ENCODE measurements at places on chromosomes 3 and 15.

- no peak for DNase-seq
These were observed 115.4 kb upstream of the PRICKLE2 start for GRCh38 chr3:64340641-64341101.

DNA sequence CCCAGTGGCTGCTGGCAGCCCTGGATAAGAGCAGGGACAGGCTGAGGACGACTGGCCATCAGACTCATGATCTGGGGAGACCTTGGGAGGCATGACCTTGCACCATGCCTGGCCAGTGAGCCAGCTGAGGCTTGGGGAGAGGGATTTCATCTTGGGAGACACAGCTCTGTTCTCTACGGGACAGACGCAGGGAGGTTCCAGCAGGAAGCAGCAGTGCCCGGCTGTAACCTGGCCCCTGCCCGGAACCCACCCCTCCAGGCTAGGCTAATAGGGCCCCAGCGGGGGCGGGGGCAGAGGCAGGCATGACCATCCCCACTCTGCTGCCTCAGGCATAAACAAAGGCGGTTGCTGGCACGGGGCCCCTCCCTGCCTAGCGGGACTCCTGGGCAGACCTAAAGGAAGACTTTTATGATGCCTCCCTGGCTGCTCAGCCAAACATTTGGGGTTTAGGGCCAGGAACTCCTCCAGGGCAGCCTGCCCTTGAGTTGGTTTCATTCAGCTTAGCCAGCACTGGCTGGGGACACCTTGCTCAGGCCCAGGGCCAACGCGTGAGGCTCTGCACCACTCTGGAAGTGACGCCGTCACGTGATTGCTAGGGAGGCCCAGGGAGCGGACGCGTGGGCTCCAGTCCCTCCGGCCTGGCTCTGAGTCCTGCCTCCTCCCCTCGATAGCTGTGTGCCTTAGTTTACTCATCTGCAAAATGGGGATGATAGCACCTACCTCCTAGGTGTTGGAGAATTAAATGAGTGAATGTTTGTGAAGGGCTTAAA is 27.6 kb downstream of the HDAC11 start:
- DNase-seq, result no peak

- no peak for DNase-seq
These were observed 18.3 kb upstream of the MED12L start for GRCh38 chr3:151067158-151067557.

GRCh38 chr15:66721501-66721937 is 19.5 kb downstream of the SMAD6 start:
- DNase-seq, result no peak
